Fibroblast of upper back skin (primary cell): ENCODE measurements at places on chromosomes 5 and 9.
A peak's percentile ranks its signal among the peaks of the same experiment; 100 is the strongest.

DNA sequence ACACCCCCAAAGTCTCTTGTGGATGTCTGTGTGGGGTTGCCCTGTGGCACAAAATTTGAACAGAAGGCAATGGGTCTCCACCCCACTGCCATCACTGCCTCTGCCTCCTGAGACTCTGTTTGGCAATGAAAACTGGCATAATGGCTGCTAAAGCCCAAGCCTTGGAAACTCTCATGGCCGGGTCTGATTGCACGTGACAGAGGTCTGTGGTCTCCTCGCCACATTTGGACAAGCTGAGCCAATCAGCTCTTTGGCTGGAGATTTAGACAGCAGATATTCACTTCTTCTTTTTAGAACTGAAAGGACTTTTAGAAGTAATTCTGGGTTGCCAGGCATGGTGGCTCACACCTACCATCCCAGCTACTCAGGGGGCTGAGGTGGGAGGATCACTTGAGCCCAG, 5.5 kb downstream of the GGTA1 start:
- no peak for DNase-seq

- DNase-seq = no peak
Observed at GRCh38 chr5:36886791-36887190, 10.2 kb downstream of the NIPBL start.

GRCh38 chr9:35044071-35044470, 28.4 kb downstream of the VCP start:
- peak; percentile 65 for DNase-seq

- DNase-seq = peak; percentile 12
Observed at GRCh38 chr9:97109194-97109811, 70.4 kb upstream of the CTSV start.

GRCh38 chr9:99820685-99821395, 845 bp upstream of the NR4A3 start:
- DNase-seq = peak; percentile 65

- no peak for DNase-seq
Observed at GRCh38 chr9:117486426-117486825, 71.6 kb upstream of the ASTN2 start.

GRCh38 chr5:113382731-113383130, 52.1 kb downstream of the TSSK1B start:
- peak; percentile 19 for DNase-seq

DNA sequence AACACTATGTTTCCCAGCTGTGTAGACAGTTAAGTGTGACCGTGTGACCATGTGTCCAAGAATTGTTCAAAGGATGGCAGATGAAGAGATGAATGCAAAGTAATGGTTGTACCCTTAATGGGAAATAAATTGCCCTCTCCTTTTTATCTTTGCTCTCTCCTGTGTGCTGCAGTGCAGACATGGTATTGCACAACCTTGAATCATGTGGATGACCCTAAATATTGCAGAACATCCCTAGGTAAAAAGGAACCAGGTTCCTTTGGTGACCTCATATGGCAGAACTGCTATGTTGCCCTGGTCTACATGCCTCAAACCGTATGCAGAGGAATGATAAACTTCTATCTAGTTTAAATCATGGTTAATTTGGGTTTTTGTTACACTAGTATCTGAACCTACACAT, 81.7 kb upstream of the CTNND2 start:
- DNase-seq = no peak

- DNase-seq = no peak
Observed at GRCh38 chr5:158164296-158165047, 305.5 kb upstream of the CLINT1 start.
